ENCODE measurements at places on chromosomes 7 and 10. TPM values are rescaled to one million over a fixed set of nuclear protein-coding genes. Genes with fewer than 3 reads are reported as not detected.

Gene KLF14
- total RNA-seq, result not detected

Gene PLCE1
- total RNA-seq, result 6.3 TPM

Gene GSDME
- total RNA-seq, result 32.0 TPM

Gene DCLRE1A
- total RNA-seq, result 10.3 TPM

Gene TMEM139
- 1.1 TPM for total RNA-seq

Gene CLRN3
- not detected for total RNA-seq

Gene ELMO1
- 2.2 TPM for total RNA-seq

Gene CUX1
- 43.0 TPM for total RNA-seq

Gene PTN
- not detected for total RNA-seq

Gene PRSS58
- not detected for total RNA-seq
